ENCODE measurements at places on chromosomes 11 and 22. TPM values are rescaled to one million over a fixed set of nuclear protein-coding genes. Genes with fewer than 3 reads are reported as not detected.

DNA sequence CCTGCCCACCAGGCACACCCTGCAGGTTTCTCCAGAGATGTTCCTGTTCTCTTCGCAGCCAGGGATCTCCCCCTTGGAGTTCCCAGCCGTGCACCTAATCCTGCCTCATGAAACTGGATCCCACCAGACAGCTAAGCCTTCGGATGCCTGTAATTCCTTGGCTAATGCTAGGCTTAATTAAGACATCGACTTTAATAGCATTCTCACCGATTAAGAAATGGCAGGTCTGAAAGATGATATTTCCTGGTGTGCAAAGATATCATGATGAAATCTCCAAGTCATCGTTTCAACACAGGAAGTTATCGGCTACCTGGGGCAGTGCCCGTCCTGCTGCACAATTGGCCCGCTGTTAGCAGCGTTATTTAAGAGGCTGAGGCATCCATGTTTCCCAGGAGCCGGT, 41.5 kb upstream of the CCND1 start:
- no peak for DNase-seq

GRCh38 chr11:99592266-99592665, 571.5 kb downstream of the CNTN5 start:
- DNase-seq: no peak

- no peak for DNase-seq
These were observed 26.0 kb downstream of the PKNOX2 start for GRCh38 chr11:125190566-125190965.

The LMO2 gene
- polyA plus RNA-seq: 0.67 TPM
